ENCODE measurements at places on chromosomes 11 and 22.
A peak's percentile ranks its signal among the peaks of the same experiment; 100 is the strongest.

- no peak for DNase-seq
These were observed 19.5 kb downstream of the CLTCL1 start for GRCh38 chr22:19271856-19272535.

GRCh38 chr11:132987936-132988335, 544.4 kb downstream of the OPCML start:
- no peak for DNase-seq

- no peak for DNase-seq
These were observed 54.7 kb downstream of the CDKN1C start for GRCh38 chr11:2830886-2831285.

DNA sequence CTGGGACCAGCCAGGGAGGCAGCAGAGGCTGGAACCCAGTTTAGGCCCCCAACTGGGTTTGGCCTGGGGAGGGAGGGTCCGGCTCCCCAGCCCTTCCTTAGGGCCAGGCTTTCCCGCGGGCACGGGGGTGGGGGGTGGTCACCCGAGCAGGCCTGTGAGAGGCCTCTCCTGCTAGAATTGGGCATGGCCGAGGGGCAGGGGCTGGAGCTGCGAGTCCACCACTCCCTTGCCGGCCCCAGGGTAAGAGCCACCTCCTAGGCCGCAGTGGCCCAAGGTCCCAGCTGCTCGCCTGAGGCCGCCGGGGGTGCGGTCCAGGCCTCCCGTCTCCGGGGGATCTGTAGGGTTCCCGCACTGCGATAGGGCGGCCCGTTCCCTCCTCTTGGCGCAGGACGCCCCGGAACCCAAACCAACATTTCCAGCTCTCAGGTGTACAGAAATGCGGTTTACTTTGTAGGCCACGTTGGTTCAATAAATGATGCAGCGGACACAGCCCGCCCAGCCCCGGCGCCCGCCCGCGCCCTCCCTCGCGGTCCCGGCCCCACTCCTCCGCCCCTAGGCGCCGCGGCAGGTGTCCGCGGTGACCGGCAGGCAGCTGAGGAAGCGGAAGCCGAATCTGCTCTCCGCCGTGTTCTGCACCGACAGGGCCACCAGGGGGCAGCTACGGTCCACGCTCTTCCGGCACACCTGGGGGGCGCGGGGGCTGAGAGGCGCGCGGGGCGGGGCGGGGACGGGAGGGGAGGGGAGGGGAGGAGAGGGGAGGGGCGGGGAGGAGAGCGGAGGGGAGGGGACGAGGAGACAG, 5.9 kb downstream of the LMNTD2 start:
- peak; percentile 52 for DNase-seq

DNA sequence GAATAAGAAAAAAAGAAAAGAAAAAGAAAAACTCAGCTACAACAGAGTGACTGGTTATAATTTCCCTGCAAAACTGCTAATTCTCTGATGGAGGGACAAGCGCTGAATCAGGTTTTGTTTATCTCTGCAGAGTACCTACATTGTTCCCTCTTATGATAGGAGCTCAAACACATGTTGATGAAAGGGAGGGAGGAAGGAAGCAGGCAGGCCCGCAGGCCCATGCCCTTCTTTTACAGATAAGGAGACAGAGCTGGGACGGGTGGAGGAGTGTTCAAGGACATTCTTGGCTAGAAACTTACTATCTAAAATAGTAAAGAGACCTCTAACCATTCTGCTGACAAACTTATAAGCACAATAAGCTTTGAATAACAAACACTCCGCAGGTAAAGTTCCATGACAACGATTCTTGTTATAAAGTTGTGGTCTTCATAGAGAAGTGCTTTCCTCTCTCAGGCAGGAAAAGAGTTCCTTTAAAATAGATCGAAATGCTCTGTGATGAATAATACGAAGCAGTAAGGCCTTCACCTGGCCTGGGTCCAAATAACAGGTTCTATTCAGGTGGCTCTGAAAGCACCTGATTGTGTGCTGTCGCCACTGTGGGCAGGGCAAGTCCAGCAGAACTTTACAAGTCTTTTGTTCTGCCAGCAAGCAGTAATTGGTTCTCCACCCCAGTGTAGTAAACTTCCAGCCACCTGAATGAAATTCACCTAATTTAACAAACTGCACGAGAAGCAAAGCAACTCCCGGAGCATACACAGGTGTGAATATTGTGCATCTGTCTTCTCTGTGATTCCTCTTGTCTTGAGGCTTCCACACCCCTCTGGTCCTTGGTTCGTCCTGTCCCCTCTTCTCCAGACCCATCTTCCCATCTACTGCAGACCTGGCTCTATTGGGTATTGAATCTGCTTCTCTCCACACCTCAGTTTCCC, 15.3 kb upstream of the MICAL2 start:
- no peak for DNase-seq
